ENCODE measurements at places on chromosomes 6 and 20.

DNA sequence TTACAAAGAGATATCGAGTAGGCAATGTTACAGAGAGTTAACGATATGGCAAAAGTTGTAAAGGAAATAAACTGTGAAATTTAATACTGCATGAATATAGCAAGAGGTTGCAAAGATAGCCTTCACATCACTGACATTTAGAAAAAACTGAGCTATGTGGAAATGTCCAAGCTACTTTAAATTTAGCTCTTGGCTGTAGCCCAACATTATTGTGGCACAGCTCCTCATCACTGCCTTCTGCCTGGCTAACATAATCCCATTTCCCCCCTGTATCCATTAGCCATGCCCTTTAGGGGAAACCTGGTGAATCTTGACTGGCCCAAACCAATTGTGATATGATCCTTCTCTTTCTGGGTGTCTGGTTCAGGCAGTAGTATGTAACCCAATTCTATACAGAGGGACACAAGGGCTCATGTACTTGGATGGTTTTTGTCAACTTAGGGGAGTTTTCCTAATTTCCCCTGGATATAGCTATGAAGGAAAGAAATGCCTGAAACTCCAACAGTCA is 115.4 kb downstream of the PFDN4 start:
- no peak for DNase-seq

GRCh38 chr6:106512968-106513574 is 116.2 kb downstream of the RTN4IP1 start:
- no peak for DNase-seq

- DNase-seq, result peak; percentile 94
Observed at GRCh38 chr6:142946924-142947713, 2.1 kb upstream of the HIVEP2 start.

DNA sequence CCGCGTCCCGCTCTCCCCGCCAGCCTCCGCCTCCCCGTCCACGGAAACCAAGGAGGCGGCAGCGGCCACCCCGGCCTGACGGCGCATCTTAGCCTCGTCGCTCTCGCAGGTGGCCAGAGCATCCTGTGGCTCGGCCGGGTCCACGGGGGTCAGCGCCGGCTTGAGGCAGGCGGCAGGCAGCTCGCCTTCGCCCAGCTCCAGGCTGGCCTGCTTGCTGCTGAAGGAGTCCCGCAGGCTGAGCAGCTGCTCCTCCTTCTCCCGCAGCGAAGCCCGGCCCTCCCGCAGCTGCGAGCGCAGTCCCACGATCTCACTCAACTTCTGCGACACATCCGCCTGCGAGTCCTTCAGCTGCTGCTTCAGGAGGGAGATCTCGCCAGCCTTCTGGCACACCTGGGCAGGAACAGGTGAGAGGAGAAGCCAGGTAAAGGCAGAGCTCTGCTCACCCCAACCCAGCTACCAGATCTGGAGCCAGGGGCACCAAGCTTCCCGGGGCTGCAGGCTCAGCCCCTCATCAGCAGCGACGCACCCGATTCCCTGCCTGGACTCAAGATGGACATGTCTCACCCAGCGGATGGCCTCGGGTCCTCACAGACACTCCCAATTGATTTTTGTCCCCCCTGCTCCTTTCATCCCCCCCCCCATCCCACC is 5.2 kb upstream of the FASTKD5 start:
- DNase-seq, result no peak

- no peak for DNase-seq
Observed at GRCh38 chr6:133223452-133224029, 17.6 kb upstream of the EYA4 start.

- DNase-seq, result no peak
Observed at GRCh38 chr20:34715384-34715783, 11.2 kb downstream of the TP53INP2 start.

- no peak for DNase-seq
Observed at GRCh38 chr20:34583544-34583943, 25.0 kb downstream of the MAP1LC3A start.

GRCh38 chr6:82160255-82160990 is 87.1 kb downstream of the IBTK start:
- no peak for DNase-seq
